ENCODE measurements at places on chromosomes 3 and 15.

DNA sequence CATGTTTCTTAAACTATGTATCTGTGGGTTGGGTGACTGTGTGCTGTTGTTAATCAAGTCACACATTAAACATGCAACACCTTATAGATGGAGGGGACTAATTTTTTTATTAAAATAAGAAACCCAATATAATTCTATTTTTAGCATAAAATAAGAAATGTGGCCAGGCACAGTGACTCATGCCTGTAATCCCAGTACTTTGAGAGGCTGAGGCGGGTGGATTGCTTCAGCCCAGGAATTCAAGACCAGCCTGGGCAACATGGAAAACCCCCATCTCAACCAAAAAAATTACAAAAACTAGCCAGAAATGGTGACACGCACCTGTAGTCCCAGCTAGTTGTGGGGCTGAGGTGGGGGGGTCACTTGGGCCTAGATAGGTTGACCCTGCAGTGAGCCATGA, 1021.0 kb downstream of the EPHA3 start:
- no peak for DNase-seq

GRCh38 chr3:53818221-53819162, 27.7 kb downstream of the CHDH start:
- DNase-seq, result no peak

DNA sequence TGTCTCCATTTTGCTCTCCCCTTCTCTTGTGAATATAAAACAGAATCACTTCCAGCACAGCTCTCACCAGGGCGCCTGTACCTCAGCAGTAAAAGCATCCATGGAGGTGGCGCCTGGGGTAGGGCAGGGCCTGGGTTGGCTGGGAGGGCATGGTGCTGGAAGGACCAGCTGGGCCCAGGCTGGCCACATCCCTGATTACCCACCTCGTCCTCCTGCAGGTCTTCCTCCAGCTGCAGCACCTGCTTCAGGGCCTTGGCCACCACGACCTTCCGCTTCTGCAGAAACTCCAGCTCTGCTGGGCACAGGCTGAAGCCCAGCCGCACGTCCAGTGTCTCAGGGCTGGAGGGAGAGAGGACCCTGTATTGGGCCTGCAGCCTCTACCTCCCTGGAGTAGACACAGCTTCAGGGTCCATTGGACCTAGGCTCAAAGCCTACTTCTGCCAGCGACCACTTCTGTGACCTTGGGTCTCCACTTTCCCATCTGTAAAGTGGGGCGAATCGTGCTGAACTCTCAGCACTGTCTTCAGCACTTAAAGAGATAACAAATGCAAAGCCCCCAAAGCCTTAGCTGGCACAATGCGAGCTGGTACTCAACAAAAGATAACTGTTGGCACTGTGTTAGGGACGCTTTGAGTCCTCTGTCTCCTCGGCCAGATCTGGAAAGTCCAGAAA, 23.8 kb downstream of the PLA2G4E start:
- no peak for DNase-seq

DNA sequence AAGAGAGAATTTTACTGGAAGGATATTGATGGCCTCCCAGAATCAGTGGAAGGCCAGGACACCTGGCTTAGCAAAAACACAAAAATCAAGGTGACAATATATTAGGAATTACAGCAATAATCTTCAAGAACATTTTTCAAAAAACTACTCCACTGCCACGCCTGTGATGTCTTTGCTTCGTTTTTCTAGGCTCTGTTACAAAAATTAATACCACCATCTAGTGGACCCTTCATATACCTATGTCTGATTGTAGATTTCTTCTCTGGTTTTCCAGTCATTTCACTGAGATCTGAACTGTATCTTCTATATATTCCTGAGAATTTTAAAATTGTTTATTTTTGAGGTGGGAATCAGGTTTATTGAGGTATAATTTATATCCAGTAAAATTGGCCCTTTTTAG, 5.6 kb upstream of the SLC33A1 start:
- DNase-seq, result no peak

DNA sequence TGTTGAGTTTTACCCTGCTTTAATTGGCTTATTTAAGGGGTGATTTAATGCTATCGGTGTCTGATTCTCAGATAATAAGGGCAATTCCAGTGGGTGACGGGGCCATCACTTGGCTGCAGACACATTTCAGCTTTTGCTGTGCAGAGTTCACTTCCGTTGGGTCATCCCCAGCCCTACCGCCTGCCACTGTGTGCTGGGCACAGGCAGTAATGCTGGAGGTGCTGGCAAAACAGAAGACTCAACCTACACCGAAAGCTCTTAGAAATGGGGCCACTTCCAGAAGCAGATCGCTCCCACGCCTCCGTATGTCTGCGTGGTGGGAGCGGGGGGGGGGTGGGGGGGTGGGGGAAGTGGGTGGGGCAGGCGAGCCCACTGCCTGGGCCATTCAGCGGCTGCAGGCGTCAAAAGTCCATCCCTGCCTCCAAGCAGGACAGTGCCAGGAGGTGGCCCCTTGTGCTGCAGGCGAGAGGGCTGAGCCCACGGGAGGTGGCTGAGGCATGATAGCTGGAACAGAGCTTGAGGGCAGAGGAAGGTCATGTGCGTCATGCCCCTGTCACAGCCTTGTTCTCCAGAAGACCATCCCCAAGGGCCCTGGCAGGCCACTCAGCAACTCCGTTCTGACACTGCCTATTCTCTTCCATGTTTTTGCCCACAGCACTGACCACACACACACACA, 128.3 kb downstream of the ATP10A start:
- DNase-seq, result no peak

DNA sequence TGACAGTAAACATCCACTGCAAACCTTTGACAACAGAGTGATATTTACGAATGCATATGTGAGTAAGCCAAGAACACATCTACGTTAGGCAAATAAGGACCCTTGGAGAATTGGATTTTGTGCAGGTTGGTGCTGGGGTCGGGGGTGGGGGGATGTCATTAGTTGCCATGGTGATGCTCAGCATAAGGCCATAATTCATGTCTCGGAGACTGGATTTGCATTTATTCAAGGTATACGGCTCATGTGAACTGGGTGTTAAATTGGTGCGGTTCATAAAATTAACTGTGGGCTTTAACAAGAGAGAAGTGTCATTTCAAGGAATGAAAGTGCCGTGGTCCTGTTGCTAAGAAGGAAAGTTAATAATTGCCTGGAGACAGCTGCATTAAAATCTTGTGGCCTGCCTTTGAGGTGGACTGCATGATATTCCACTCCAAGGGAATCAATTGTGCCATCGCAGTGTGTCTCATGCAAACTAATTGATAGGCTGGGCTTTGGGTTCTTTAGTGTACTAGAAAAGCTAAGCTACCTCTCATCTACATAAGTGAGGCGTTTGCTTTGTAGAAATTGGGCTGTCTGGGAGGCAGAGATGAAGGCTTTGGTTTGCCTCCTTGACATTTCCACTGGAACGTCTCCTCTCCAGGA, 228.9 kb upstream of the FEZF2 start:
- DNase-seq, result no peak

GRCh38 chr15:64412216-64412615, 24.6 kb downstream of the TRIP4 start:
- no peak for DNase-seq

DNA sequence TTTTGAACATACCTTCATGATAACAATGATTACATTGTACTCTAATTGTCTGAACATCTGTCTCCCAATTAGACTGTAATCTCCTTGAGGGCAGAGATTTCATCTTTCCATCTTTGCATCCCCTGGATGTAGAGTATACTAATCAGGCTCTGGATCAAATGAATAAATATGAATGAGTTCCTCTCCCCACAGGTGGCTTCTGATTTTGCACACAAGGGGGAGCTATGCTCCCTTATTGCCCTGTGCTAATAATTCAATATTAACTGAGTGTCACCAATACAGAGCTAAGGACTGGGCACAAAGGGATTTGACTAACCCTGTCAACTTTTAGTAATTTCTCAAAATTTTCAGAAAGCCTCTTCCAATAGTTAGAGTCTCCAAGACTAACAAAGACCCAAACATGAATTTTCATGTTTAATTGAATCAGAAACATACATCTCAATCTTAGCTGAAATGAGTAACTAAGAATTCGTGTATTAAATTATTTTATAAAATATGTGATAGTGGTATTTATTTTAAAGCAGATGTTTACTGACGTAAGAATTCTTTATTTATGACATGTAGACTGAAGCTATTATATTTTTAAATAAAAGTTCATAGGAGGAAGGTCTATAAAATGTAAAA, 3.0 kb downstream of the DUOXA1 start:
- DNase-seq, result no peak

DNA sequence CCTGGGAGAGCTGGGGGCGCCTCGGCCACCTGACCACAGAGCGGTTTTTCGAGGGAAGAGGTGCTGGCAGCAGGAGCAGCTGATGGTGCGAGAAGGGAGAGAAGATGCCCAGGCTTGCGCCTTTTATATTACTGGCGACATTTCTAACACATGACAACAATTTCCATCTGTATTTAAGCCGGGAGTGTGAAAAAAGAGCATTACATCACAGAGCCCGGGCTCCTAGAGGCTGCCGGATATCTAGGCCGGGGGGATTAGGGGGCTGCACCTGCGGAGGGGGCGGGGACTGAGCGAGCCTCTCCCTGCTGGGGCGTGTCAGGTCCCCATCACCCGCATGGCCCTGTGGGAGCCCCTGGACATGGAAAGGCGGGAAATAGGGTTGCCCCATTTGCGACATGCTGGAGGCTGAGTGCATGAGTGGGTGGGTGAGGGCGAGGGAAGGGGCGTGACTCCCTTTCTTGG, 440.7 kb downstream of the MAGI1 start:
- no peak for DNase-seq

Data from stimulated activated effector memory CD8-positive, alpha-beta T cell treated with anti-CD3 and anti-CD28 coated beads, Interleukin-12 subunit alpha, Interleukin-12 subunit beta, amount 100 ng/mL, for 72 hours (primary cell).